ENCODE measurements at places on chromosomes 6 and 20.

- DNase-seq, result no peak
Measured at GRCh38 chr6:120077489-120077888, 727.9 kb upstream of the MAN1A1 start.

DNA sequence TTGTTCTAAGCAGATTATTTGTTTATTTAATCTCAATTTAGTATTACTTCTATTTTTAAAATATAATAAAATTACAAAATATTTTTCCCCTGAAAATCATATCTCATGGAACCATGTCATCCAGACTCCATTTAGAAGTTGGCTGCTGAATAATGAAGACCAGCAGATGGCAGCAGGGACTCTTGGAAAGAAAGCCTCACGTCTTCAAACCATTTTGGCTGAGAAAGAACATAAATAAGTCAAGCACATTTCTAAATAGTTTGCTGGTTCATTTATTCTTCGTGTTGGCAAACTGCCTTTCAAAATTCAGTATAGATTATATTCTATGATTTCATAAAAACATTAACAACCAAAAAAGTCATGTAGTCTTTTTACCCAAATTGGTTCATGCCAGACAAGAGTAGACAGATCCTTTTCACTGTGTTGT, 71.7 kb downstream of the RCAN2 start:
- peak; percentile 72 for DNase-seq

- DNase-seq, result no peak
Measured at GRCh38 chr6:47545223-47545622, 67.6 kb downstream of the CD2AP start.

GRCh38 chr20:47568837-47569410, 67.2 kb downstream of the NCOA3 start:
- peak; percentile 22 for DNase-seq

- DNase-seq, result no peak
Measured at GRCh38 chr20:33015114-33015484, 7.6 kb downstream of the BPIFB2 start.

DNA sequence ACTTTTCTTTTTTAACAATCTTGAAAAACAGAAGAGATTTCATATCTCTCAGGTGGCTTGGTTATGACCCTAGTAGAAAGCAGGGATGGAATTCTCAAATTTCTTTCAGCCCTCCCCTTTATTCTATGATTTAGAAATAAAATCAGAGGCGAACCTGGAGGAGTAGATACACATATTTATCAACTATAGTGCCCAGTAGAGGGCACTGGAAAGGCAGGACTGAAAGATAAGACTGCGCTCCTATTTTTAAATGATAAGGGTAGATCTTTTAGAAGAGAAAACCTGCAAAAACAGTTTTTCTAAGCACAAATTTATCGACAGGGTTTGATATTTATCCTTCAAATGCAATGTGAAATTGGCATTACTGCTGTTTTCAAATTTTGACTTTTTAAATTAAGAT, 1296.6 kb downstream of the EPHA7 start:
- DNase-seq, result no peak

DNA sequence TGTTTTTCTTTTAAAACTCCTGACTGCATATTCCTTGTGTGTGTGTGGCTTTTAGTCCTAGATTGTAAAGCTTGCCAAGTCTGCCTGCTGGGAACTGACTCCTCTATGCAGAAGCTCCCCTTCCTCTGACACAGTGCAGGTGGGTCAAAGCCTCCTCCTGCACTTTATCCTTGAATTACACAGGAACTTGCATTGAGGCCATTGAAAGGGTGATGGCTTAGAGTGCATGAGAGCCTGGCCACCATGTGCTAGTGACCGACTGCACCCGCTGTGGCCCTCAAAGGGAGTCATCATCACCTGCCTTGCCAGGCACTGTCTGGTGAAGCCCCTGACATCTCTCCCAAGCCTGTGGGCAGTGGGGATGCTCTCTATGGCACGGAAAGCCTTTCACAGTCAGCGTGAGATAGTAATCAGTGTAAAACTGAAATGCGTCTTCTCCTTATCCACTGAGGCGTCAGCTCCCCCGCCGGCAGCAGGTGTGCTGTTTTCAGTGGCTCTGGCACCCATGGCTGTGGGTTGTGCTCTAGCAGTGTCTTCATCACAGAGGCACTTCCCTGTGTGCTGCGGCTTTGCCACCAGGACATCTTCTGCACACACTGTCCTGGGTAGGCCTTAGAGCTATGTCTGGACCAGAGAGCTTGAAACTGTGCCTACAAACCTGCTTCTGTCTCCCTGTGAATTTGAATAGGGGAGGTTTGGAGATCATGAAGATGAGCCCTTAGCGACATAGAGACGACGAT, 87.9 kb downstream of the THBS2 start:
- no peak for DNase-seq

- DNase-seq, result no peak
Measured at GRCh38 chr6:110296241-110297025, 61.7 kb downstream of the METTL24 start.

DNA sequence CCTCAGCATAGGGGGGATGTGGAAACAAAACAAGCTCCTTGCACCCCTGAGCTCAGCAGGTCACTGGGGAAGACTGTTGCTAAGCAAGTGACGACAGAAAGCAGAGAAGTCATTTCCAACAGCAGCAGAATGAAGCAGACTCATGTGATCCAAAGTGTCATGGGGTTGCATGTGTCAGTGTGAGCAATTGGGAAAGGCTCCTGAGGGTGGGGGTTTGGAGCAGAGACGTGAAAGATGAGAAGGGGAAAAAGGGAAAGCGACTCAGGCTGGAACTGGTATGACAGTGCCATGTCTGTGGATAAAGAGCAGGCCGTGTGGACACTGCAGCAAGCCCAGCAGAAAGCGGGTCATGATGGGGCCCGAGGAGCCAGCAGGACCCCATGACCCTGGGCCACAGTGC, 363.9 kb downstream of the PREX1 start:
- no peak for DNase-seq

DNA sequence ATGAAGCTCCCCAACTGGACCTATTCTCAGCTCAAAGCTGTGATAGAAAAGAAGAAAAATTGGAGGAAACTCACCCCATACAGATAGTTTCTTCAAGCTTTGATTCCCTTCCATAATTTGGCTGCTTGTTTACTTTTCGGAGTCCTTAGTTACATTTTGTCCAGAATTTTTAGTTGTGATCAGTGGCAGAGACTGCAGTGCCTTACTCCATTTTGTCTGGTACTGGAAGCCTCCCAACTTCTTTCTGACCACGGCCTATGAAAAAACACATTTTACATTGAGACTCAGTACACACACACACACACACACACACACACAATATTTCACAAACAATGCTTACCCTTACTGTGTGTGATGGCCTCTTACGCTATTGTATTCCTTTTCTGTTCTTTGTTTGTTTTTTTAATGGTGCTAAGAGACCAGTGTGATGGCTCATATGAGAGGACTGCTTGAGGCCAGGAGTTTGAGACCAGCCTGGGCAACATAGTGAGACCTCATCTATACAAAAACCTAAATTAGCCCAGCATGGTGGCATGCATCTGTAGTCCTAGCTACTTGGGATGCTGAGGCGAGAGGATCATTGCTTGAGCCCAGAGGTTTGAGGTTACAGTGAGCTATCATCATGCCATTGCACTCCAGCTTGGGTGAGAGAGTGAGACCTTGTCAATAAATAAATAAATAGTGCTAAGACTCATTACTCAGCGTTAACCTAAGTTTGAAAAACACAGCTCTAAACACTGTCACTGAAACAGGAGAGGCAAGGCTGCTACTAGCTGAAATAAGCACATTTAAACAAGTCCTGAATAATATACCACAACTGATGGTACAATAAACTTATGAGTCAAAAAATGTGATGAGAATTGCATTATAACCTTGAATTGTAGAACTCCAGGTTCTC, 13.8 kb upstream of the RNF8 start:
- no peak for DNase-seq

- no peak for DNase-seq
Measured at GRCh38 chr6:156347656-156348055, 429.5 kb upstream of the ARID1B start.

DNA sequence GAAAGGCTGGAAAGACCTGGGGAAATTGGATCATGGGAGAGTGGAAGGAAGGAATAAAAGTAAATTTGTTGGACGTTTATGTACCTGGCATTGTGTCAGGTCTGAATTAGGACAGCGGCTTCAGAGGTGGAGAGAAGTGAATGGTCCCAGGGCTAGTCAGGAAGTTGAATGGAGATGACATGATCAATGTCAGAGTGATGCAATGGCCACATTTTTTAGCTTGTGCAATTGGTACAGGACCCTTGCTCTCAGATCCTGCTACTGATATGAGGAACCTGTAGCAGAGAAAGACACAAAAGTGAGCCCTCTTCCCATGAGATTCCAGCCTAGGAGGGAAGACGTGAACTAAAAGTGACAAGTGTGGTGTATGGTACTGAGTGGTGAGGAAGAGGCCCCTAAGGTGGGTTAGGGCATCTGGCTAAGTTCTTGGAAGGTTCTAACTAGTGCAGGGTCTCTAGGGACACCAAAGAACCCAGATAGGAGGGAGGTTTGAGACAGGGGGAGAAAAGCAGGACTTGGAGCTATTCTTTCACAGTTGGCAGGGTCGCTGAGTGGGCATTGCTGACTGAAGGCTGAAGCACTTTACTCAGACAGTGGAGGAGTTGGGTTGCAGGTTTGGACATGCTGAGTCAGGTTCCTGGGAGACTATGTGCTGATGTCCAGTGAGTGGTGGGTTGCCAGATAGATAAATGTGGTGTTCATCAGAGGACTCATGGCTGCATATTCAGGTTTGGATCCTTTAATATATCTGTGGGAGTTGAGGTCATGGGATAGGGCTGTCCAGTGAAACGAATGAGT, 266.1 kb upstream of the RNF24 start:
- DNase-seq, result peak; percentile 0

DNA sequence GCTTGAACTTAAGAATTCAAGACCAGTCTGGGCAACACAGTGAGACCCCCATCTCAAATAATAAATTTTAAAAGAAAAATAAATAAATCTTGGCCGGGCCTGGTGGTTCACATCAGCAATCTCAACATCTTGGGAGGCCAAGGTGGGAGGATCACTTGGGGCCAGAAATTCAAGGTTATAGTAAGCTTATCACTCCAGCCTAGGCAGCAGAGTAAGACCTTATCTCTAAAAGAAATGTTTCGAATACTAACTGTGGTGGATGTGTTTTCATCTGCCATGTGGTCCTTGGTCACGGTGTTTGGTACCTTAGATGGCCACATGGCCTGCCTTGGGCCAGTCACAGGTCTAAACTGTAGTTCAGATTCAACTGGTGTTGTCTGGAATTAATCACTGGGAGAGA, 5.8 kb downstream of the UBE2C start:
- no peak for DNase-seq

DNA sequence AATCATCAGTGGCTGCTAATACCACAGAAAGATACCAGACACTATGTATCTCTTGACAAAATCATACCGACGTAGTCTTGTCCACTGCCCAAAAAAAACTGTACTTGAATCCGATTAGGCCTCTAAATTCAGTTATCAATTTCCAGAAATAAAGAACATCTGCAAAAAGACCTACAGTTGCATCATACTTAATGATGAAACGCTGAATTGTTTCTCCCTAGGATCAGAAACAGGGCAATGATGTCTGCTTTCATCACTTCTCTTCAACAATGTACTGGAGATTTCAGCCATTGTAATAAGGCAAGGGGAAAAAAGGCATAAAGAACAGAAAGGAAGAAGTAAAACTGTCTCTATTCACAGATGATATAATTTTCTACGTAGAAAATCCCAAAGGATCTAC, 152.0 kb downstream of the TASP1 start:
- DNase-seq, result no peak

Measured in colonic mucosa (tissue), 4 donors.